Lower lobe of right lung (tissue), 2 donors: ENCODE measurements at places on chromosomes 7 and 10. TPM values are rescaled to one million over a fixed set of nuclear protein-coding genes. Genes with fewer than 3 reads are reported as not detected.

DNA sequence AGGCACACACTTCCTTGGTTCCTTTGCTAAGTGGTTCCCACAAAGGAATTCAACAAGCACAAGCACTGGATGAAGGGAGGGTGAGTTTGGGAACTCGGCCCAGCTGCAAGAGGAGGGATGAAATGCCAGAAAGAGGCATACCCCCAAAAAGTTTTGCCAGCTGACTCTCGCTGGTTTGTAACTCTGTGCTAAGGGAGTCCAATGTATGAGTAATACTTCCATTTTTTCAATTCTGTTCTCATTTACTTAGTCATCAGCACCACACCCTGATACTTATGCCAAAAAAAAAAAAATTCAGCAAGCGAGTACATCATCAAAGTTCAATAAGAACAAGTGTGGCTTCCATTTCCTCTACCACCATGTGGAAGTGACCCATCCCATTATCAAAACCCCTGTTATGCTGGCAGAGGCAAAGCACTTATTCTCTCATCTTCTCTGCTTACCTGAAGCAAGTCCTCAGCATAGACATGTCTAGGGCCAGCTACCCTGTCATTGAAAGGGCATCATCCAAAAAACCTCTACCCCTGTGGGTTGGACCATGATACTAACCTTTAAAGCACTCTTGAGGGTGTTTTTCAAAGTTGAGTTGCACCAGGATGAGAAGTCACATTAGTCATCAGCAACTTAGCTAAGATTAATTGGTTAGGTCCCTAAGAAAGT, 6.9 kb upstream of the HYCC1 start:
- no peak for DNase-seq
- no peaks in the 10 kb centered on the region for H3K27me3 ChIP-seq
- no peaks in the 10 kb centered on the region for H3K36me3 ChIP-seq
- H3K27ac ChIP-seq = peak overlapping the region; percentile 58
- no peak overlapping the region for H3K4me3 ChIP-seq

Gene EPO
- not detected for total RNA-seq

- no peaks in the 10 kb centered on the region for H3K27me3 ChIP-seq
- no peak overlapping the region for H3K27ac ChIP-seq
- H3K4me3 ChIP-seq = no peak overlapping the region
- peaks cover 7% of the 10 kb centered on the region for H3K4me1 ChIP-seq
- H3K36me3 ChIP-seq = no peaks in the 10 kb centered on the region
- DNase-seq = peak; percentile 69
Observed at GRCh38 chr7:106056513-106057203, 55.5 kb downstream of the SYPL1 start.

GRCh38 chr7:6260291-6261187, 11.9 kb downstream of the CYTH3 start:
- no peak for DNase-seq
- no peak overlapping the region for H3K4me3 ChIP-seq
- no peaks in the 10 kb centered on the region for H3K27me3 ChIP-seq
- H3K27ac ChIP-seq = peak overlapping the region; percentile 40

Gene CYP2C19
- total RNA-seq = not detected

GRCh38 chr10:121078036-121078435, 226.9 kb downstream of the WDR11 start:
- H3K4me1 ChIP-seq = peaks cover 44% of the 10 kb centered on the region
- no peak for DNase-seq
- no peaks in the 10 kb centered on the region for H3K27me3 ChIP-seq

GRCh38 chr10:98916526-98917125, 319.0 kb downstream of the HPSE2 start:
- no peak overlapping the region for H3K4me3 ChIP-seq
- no peaks in the 10 kb centered on the region for H3K36me3 ChIP-seq
- H3K4me1 ChIP-seq = no peaks in the 10 kb centered on the region
- H3K27ac ChIP-seq = no peak overlapping the region
- no peak for DNase-seq

- H3K27me3 ChIP-seq = no peaks in the 10 kb centered on the region
- H3K4me1 ChIP-seq = no peaks in the 10 kb centered on the region
- H3K27ac ChIP-seq = no peak overlapping the region
Observed at GRCh38 chr10:117597216-117597615, 54.7 kb downstream of the EMX2 start.

- H3K36me3 ChIP-seq = no peaks in the 10 kb centered on the region
- H3K4me1 ChIP-seq = no peaks in the 10 kb centered on the region
- no peak for DNase-seq
- no peak overlapping the region for H3K27ac ChIP-seq
- H3K27me3 ChIP-seq = no peaks in the 10 kb centered on the region
Observed at GRCh38 chr7:139441961-139442360, 41.5 kb downstream of the KLRG2 start.

GRCh38 chr7:209906-210305, 17.5 kb downstream of the FAM20C start:
- H3K36me3 ChIP-seq = peaks cover 43% of the 10 kb centered on the region
- no peaks in the 10 kb centered on the region for H3K27me3 ChIP-seq
- no peak overlapping the region for H3K27ac ChIP-seq
- peaks cover 7% of the 10 kb centered on the region for H3K4me1 ChIP-seq

- peaks cover 87% of the 10 kb centered on the region for H3K4me1 ChIP-seq
- no peaks in the 10 kb centered on the region for H3K27me3 ChIP-seq
- DNase-seq = no peak
- H3K27ac ChIP-seq = peak overlapping the region; percentile 33
Observed at GRCh38 chr10:71981876-71982230, 17.7 kb downstream of the CHST3 start.

- peak overlapping the region; percentile 1 for H3K27ac ChIP-seq
- H3K36me3 ChIP-seq = no peaks in the 10 kb centered on the region
- no peaks in the 10 kb centered on the region for H3K27me3 ChIP-seq
- no peak for DNase-seq
- H3K4me1 ChIP-seq = peaks cover 18% of the 10 kb centered on the region
- H3K4me3 ChIP-seq = peak overlapping the region; percentile 17
Observed at GRCh38 chr10:80144067-80144695, 11.7 kb downstream of the PLAC9 start.

GRCh38 chr10:11076221-11076620, 58.5 kb downstream of the CELF2 start:
- H3K4me1 ChIP-seq = peaks cover 7% of the 10 kb centered on the region
- H3K27me3 ChIP-seq = no peaks in the 10 kb centered on the region

- H3K4me3 ChIP-seq = no peak overlapping the region
- no peaks in the 10 kb centered on the region for H3K27me3 ChIP-seq
- H3K27ac ChIP-seq = peak overlapping the region; percentile 59
Observed at GRCh38 chr7:139720705-139721231, 57.0 kb downstream of the HIPK2 start.

Gene C10orf143
- total RNA-seq = 3.7 TPM

GRCh38 chr10:12073526-12073925, 4.8 kb downstream of the DHTKD1 start:
- H3K27ac ChIP-seq = no peak overlapping the region
- peaks cover 8% of the 10 kb centered on the region for H3K36me3 ChIP-seq
- H3K4me1 ChIP-seq = peaks cover 11% of the 10 kb centered on the region
- no peak overlapping the region for H3K4me3 ChIP-seq
- H3K27me3 ChIP-seq = no peaks in the 10 kb centered on the region

- no peak overlapping the region for H3K4me3 ChIP-seq
- no peaks in the 10 kb centered on the region for H3K27me3 ChIP-seq
- no peak for DNase-seq
Observed at GRCh38 chr7:143735962-143736361, 21.5 kb downstream of the CTAGE6 start.

Gene CTNNA3
- not detected for total RNA-seq

Gene KCNH2
- total RNA-seq = 2.4 TPM

- peaks cover 5% of the 10 kb centered on the region for H3K27me3 ChIP-seq
- peak; percentile 37 for DNase-seq
- H3K36me3 ChIP-seq = no peaks in the 10 kb centered on the region
- H3K4me3 ChIP-seq = no peak overlapping the region
- H3K4me1 ChIP-seq = no peaks in the 10 kb centered on the region
- H3K27ac ChIP-seq = no peak overlapping the region
Observed at GRCh38 chr10:42973870-42974692, 102.8 kb upstream of the RET start.

Gene SERPINE1
- total RNA-seq = 15.4 TPM

GRCh38 chr10:88624840-88625239, 38.3 kb downstream of the LIPJ start:
- H3K4me3 ChIP-seq = no peak overlapping the region
- no peaks in the 10 kb centered on the region for H3K27me3 ChIP-seq
- no peaks in the 10 kb centered on the region for H3K4me1 ChIP-seq
- H3K36me3 ChIP-seq = no peaks in the 10 kb centered on the region
- no peak for DNase-seq

Gene PCGF5
- 47.6 TPM for total RNA-seq

DNA sequence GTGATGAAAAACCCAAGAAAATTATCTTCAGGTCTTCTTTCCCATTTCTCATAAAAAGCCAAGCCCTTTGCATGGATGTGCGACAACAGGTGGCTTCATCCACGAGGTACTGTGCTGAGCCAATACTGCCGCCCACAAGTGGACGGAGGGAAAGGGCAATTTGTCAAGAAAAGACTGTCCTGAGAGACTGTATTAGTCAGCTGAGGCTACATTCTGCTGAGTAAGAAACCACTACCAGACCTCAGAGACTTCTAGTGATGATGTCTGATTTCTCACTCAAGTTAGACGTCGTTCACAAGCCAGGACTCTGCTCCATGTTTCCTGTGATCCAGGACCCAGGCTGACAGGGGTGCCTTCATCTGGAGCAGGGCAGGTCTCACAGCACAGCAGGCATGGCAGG, 171.5 kb upstream of the CDCA7L start:
- no peak for DNase-seq
- peaks cover 41% of the 10 kb centered on the region for H3K36me3 ChIP-seq
- H3K4me1 ChIP-seq = peaks cover 7% of the 10 kb centered on the region
- H3K27ac ChIP-seq = no peak overlapping the region
- no peaks in the 10 kb centered on the region for H3K27me3 ChIP-seq

DNA sequence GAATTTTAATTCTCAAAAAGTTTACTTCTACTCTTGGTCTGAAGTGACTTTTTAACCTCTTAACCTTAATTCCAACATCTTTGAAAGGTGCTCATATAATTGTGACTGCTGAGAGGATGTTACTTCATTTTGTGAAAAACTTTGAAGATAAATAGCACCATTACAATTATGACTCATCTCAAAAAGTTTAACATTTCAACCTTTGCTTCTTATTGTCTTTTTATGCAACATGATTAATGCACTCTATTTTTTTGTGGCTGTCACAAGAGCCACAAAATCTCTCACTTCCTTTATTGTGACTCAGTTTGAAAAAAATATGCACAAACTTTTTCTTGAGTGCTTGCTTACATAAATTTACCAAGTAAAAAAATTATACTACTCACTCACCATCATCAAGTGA, 383.1 kb downstream of the LRRTM3 start:
- H3K4me1 ChIP-seq = no peaks in the 10 kb centered on the region
- no peaks in the 10 kb centered on the region for H3K27me3 ChIP-seq

GRCh38 chr10:98242823-98243222, 25.2 kb downstream of the LOXL4 start:
- H3K36me3 ChIP-seq = peaks cover 74% of the 10 kb centered on the region
- no peak overlapping the region for H3K4me3 ChIP-seq
- no peak overlapping the region for H3K27ac ChIP-seq
- H3K27me3 ChIP-seq = no peaks in the 10 kb centered on the region
- no peaks in the 10 kb centered on the region for H3K4me1 ChIP-seq
- DNase-seq = no peak

GRCh38 chr7:114835861-114836260, 86.0 kb upstream of the MDFIC start:
- no peak overlapping the region for H3K4me3 ChIP-seq
- no peaks in the 10 kb centered on the region for H3K4me1 ChIP-seq
- DNase-seq = no peak
- no peaks in the 10 kb centered on the region for H3K27me3 ChIP-seq

- H3K27me3 ChIP-seq = no peaks in the 10 kb centered on the region
- no peaks in the 10 kb centered on the region for H3K4me1 ChIP-seq
- H3K4me3 ChIP-seq = no peak overlapping the region
- H3K27ac ChIP-seq = no peak overlapping the region
Observed at GRCh38 chr7:74344786-74345185, 55.6 kb downstream of the CLIP2 start.

Gene PTCD1
- 6.8 TPM for total RNA-seq

GRCh38 chr10:129187331-129187730, 279.7 kb upstream of the MGMT start:
- no peak for DNase-seq
- no peak overlapping the region for H3K27ac ChIP-seq
- H3K36me3 ChIP-seq = no peaks in the 10 kb centered on the region
- peaks cover 3% of the 10 kb centered on the region for H3K4me1 ChIP-seq
- H3K4me3 ChIP-seq = no peak overlapping the region

Gene POT1
- total RNA-seq = 19.4 TPM

Gene SLC16A12
- 1.0 TPM for total RNA-seq

- H3K27me3 ChIP-seq = no peaks in the 10 kb centered on the region
- no peak overlapping the region for H3K27ac ChIP-seq
- H3K4me1 ChIP-seq = no peaks in the 10 kb centered on the region
- H3K36me3 ChIP-seq = no peaks in the 10 kb centered on the region
- no peak overlapping the region for H3K4me3 ChIP-seq
- no peak for DNase-seq
Observed at GRCh38 chr7:110470420-110470819, 620.5 kb upstream of the LRRN3 start.

DNA sequence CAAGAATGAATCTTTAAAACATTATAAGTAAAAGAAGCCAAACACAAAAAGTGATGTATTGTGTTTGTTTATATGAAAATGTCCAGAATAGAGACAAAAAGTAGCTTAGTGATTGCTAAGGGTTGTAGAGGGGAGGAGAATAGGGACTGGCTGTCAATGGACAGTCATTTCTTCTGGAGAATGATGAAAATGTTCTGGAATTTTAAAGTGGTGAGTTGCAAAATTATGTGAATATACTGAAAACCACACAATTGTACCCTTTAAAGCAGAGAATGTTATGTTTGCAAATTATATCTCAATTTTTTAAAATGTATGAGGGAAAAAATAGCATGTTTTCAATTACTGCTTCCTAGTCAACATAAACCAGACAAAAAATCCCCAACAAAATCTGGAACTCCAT, 174.2 kb downstream of the KMT2E start:
- H3K27ac ChIP-seq = no peak overlapping the region
- no peak overlapping the region for H3K4me3 ChIP-seq

Gene POLR1F
- total RNA-seq = 8.6 TPM

GRCh38 chr7:2438186-2438585, 34.8 kb downstream of the CHST12 start:
- H3K4me1 ChIP-seq = peaks cover 52% of the 10 kb centered on the region
- peaks cover 41% of the 10 kb centered on the region for H3K36me3 ChIP-seq
- H3K4me3 ChIP-seq = no peak overlapping the region
- peak overlapping the region; percentile 18 for H3K27ac ChIP-seq

- H3K36me3 ChIP-seq = peaks cover 84% of the 10 kb centered on the region
- no peak for DNase-seq
- no peak overlapping the region for H3K4me3 ChIP-seq
- no peaks in the 10 kb centered on the region for H3K27me3 ChIP-seq
- H3K4me1 ChIP-seq = no peaks in the 10 kb centered on the region
Observed at GRCh38 chr10:98246911-98247805, 20.8 kb downstream of the LOXL4 start.

GRCh38 chr7:158074896-158075632, 512.6 kb downstream of the PTPRN2 start:
- no peak for DNase-seq
- no peaks in the 10 kb centered on the region for H3K27me3 ChIP-seq
- no peak overlapping the region for H3K4me3 ChIP-seq
- H3K4me1 ChIP-seq = no peaks in the 10 kb centered on the region
- no peak overlapping the region for H3K27ac ChIP-seq
- H3K36me3 ChIP-seq = no peaks in the 10 kb centered on the region

Gene ANXA8L1
- 15.7 TPM for total RNA-seq

GRCh38 chr7:18873734-18874336, 243.6 kb downstream of the TWIST1 start:
- H3K4me3 ChIP-seq = no peak overlapping the region
- no peaks in the 10 kb centered on the region for H3K27me3 ChIP-seq
- H3K36me3 ChIP-seq = no peaks in the 10 kb centered on the region
- DNase-seq = no peak
- no peak overlapping the region for H3K27ac ChIP-seq
- no peaks in the 10 kb centered on the region for H3K4me1 ChIP-seq

GRCh38 chr10:42532996-42533395, 105.4 kb downstream of the ZNF33B start:
- no peak overlapping the region for H3K27ac ChIP-seq
- H3K4me1 ChIP-seq = no peaks in the 10 kb centered on the region
- DNase-seq = no peak
- H3K4me3 ChIP-seq = no peak overlapping the region
